ENCODE measurements at places on chromosomes 5 and 9. TPM values are rescaled to one million over a fixed set of nuclear protein-coding genes. Genes with fewer than 3 reads are reported as not detected.

DNA sequence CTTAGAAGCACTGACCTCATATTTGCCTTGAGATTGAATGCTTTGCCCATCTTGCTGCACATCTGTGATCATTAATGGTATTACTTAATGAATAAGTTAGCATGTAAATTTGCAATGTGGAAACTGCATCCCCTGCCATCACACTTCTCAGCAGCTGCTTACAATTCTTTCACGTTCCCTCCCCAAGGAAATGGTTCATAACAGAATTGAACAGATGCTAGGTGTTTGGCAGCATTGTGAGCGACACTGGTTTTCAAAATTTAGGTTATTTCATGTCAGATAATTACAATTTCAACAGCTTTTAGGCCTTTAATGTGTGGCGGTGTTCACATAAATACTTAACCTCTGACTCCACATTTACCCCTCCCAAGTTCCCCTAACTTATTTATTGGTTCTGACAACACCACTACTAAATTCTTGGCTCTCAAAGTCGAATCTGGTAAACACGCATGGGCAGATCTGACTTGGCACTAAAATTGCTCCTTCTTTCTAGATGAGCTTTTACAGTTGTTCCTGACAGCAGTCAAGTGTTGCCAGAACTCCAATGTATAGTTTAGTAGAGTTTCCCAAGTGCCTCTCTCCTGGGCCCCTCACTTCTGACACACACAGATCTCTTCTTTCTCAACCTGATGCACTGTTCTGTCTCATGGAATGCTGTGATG, 46.8 kb downstream of the SLC1A3 start:
- DNase-seq = no peak

GRCh38 chr5:163916376-163916775, 411.0 kb downstream of the MAT2B start:
- DNase-seq = no peak

- DNase-seq = peak; percentile 34
These were observed 4.3 kb downstream of the SPINK4 start for GRCh38 chr9:33244137-33244784.

DNA sequence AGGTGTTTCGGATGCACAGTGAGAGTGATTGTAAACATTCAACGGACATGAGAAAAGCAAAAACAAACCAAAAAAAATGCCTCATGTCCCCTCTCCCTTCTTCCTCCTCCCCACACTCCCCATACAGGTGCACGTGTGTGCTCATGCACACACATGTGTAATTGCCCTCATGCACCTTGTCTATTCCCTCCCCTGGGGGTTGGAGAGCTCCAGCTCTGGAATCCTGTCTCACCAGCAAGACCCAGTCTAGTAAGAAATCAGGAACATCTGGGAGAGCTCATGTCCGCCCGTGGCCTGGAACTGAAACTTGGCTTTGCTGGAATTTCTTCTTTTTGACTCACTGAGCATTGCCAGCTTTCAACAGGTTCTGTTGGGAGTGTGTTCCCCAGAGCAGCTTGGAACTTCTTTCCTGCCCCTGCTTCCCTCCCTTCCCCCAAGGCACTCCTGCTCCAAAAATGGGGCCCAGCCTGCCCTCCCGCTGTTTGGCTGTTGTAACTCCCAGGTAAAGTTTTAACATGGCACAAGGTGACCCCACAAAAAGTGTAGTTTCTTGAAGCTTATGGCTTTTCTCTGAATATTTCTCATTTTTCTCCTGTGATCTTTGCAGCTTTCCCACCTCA, 190.1 kb downstream of the NR3C1 start:
- no peak for DNase-seq

DNA sequence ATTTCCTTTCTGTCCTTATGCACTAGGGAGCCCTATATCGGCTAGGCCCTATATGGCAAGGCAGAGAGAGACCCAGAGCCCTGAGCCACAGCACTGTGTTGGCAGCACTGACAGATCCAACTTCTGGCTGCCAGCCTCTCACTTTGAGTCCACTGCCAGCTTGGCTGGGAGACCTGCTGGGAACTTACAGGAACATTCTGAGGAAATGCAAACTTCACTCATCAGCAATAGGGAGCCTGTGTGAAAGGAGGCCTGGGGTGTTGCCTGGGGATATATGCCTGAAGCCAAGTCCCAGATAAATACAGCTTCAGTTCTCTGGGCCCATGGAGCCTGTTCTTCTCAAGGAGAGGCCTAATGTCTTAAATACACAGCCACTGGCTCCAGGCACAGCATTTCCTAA, 78.0 kb downstream of the ADRB2 start:
- DNase-seq = no peak

Gene SMIM33
- total RNA-seq = not detected
